ENCODE measurements at places on chromosomes 16 and 17. TPM values are rescaled to one million over a fixed set of nuclear protein-coding genes. Genes with fewer than 3 reads are reported as not detected.

Gene SSTR5
- not detected for total RNA-seq

Gene SULT1A4
- 1.1 TPM for total RNA-seq

Gene SMIM5
- total RNA-seq = not detected

Gene RUNDC3A
- 0.09 TPM for total RNA-seq

Gene SNTB2
- total RNA-seq = 22.9 TPM

Gene ACSM2A
- not detected for total RNA-seq

Gene PHKG2
- 31.4 TPM for total RNA-seq

Gene KCNJ18
- total RNA-seq = not detected

Gene CCL2
- 7.0 TPM for total RNA-seq

Gene GPR179
- total RNA-seq = not detected

Gene FOXJ1
- 1.7 TPM for total RNA-seq

Gene KCNJ2
- total RNA-seq = 0.62 TPM

Gene KPNB1
- 543 TPM for total RNA-seq

Gene SLC43A2
- total RNA-seq = 18.4 TPM

Gene SLC7A6OS
- 18.7 TPM for total RNA-seq

Gene TMC7
- 6.0 TPM for total RNA-seq

Gene PYDC1
- not detected for total RNA-seq

Gene CLEC19A
- total RNA-seq = 8.2 TPM

Gene CA4
- total RNA-seq = 14.1 TPM

Gene CCDC154
- 0.28 TPM for total RNA-seq

Gene TNK1
- 4.0 TPM for total RNA-seq

Gene CTF1
- total RNA-seq = 0.39 TPM

Gene KIF18B
- total RNA-seq = 15.1 TPM

Gene CNTNAP1
- total RNA-seq = 15.1 TPM

Gene CIBAR2
- not detected for total RNA-seq
